ENCODE measurements at places on chromosomes 6 and 20. TPM values are rescaled to one million over a fixed set of nuclear protein-coding genes. Genes with fewer than 3 reads are reported as not detected.

DNA sequence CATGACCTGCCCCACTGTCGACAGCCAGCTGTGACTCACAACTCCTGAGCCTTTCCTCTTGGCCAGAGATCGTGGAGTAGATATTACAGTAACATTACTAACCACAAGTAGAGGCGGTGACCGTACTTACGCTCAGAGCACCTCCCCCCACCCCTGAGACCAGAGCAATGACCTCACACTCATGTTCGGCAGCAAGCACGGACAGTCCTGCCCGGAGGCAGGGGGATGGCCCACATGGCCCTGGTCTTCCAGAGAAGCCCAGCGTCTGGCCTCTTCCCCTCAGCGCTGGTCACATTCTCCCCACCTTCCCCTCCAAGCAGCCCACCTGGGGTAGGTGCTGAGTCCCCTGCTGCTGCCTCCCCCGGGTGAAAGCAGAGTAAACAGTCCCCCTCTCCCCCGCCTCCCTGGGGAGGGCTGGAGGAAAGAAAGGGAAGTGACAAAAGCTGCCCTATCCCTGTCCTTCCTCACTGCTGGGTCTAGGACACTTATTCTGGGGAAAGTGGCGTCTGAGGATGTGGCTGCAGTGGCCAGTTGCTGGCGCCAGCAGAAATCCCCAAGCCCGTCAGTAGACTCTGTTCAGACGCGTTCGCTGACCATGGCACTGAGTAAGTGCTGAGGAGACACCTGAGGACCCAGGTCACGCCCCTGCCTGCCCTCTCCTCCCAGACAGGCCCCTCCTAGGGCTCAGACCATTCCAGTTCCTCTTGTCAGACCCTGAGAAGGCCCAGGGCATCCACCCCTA lies 68.5 kb downstream of the MRPL14 start:
- peak; percentile 30 for DNase-seq

- no peak for DNase-seq
Observed at GRCh38 chr20:18585134-18585533, 2.7 kb upstream of the DTD1 start.

GRCh38 chr6:32118782-32119628 lies 9.0 kb downstream of the ATF6B start:
- peak; percentile 90 for DNase-seq

The TREM1 gene
- total RNA-seq: not detected

- DNase-seq: no peak
Observed at GRCh38 chr6:77461796-77462195, 1.5 kb downstream of the HTR1B start.

GRCh38 chr6:138818496-138819194 lies 22.8 kb downstream of the ECT2L start:
- no peak for DNase-seq

The CDH4 gene
- not detected for total RNA-seq

- DNase-seq: no peak
Observed at GRCh38 chr20:15919118-15919517, 654.1 kb downstream of the KIF16B start.

Measured in Peyer's patch (tissue), 4 donors.